ENCODE measurements at places on chromosomes 1 and 21.
A peak's percentile ranks its signal among the peaks of the same experiment; 100 is the strongest.

GRCh38 chr21:14630556-14631069 lies 84.5 kb upstream of the SAMSN1 start:
- DNase-seq, result no peak

- DNase-seq, result no peak
These were observed 519 bp downstream of the RERE start for GRCh38 chr1:8816831-8817411.

DNA sequence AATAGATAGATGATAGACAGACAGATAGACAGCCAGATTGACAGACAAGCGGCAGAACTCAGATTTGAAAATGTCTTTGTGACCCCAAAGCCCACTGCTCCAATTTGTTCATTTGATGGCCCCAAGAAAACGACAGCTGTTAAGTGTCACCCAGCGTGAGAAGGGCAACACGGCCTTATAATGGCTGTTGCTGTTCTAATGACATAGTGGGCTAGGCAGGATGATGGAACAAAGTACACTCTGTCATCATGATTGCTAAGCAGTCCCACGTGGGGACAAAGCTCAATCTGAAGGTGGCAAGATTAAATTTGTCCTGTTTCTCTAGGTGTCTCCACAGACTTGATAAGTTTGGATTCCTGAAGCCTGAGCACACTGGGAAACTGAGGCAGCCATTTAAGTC lies 112.9 kb downstream of the DAB1 start:
- DNase-seq, result no peak

DNA sequence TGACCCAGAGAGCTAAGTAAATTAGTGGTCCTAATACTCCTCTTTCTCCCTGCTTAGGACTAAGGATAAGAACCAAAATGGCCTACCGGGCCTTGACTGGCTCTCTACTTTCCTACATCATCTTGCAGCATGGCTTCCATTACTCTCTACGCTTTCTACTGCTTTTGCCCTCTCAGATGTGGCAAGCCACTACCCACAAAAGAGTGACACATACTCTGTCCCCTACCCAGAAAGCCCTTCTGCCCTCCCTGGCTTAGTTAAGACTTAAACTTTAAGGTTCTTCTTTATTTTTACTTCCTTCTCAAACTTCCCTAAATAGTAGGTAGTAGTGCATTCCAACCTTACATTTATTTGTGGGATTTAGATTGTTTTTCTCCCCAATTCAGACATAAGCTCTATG lies 228.1 kb downstream of the TPR start:
- DNase-seq, result no peak

DNA sequence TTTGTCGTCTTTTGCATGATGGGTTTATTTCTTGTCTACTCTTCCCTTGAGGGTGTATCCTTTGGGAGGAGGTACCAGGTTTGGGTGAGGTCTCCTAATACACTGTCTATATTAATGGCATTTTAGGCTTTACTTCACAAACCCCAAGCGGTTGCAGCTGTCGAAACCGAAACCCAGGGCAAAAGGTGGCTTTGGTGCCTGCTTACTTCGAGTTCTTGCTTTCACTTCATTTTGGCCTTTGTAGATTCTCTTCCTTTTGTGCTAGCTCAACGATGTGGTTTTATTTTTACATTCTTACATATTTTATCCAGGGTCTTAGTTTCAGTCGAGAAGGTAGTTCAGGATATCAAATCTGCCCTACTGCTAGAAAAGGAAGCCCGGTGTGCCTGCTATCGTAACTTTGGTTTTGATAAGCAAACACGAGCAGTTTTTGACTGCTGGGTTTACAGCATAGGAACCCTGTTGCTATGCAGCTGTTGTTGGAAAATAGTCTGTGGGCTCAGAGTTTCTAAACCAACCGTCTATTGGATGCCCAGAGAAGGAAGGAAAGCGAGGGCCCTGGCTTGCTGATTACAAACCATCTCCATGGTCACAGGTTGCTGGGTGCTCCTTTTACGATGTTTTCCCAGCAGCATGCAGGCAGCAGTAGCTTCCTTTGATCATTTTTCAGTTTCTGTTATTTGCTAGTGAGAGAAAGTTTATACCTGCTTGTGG lies 9.8 kb upstream of the TSPAN2 start:
- DNase-seq, result peak; percentile 53

DNA sequence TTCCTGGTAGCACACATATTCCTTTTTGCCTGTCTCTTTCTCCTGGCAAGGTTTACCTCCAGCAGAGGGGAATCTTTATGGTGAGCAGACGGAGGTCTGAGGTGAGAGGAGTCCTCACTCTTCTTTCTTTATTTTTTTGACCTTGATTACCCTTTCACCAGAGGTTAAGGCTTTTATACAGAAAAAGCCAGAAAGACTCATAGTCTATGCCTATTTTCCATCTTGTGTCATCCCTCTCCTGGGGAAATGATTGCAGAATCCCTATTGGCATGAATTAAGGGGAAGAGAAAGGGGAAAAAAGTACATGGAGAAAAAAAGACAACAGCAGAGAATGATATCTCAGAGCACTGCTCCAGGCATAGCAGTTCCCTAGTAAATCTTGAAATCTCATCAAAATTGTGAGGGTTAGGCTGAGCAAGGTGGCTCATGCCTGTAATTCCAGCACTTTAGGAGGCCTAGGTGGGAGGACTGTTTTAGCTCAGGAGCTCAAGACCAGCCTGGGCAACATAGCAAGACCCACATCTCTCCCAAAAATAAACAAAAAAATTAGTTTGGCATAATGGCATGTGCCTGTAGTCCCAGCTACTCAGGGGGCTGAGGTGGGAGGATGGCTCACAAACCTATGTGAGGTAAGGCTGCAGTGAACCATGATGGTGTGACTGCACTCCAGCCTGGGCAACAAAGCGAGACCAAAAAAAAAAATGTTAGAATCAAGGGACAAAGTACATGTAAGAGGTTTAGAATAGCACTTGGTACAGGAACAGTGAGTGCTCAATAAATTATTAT lies 1.2 kb upstream of the XPR1 start:
- DNase-seq, result no peak

DNA sequence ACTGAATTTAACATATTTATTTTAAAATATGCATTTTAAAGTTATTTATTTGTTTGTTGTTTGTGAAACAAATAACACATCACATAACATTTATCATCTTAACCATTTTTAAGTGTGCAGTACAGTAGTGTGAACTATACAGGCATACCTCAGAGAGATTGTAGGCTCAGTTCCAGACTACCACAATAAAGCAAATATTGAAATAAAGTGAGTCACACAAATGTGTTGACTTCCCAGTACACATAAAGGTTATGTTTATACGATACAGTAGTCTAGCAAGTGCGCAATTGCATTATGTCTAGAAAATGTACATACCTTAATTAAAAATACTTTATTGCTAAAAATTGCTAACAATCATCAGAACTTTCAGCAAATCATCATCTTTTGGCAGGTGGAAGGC lies 739.4 kb upstream of the ADGRL4 start:
- DNase-seq, result no peak

- DNase-seq, result peak; percentile 66
These were observed at the start of gene RNF220 for GRCh38 chr1:44405031-44405797. Gene RNF220 (plus strand): TSS chr1:44405255.

GRCh38 chr1:82948386-82948785 lies 1050.5 kb downstream of the TTLL7 start:
- DNase-seq, result no peak

DNA sequence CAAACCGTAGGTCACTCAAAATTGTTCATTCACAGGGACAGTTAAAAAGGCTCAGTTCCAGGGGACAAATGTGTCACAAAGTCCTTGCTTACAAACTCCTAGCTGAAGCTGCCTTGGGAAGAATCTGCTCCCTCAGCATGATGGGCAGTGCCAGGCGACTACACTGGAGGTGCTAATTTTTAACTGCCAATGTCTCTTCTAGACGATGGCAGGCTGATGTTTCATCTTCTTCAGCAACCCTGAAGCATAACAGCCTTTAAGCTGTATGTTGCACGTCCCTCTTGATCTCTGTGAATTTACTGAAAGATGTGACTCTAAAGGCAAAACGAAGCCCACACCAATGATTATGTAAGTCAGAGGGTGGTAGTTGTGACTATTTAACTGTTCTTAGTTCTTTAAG lies 11.3 kb downstream of the COA7 start:
- DNase-seq, result no peak

GRCh38 chr1:209704584-209704983 lies at the start of gene HSD11B1:
Gene HSD11B1 (plus strand): TSS chr1:209704846. CDS start chr1:209704943, 97 bp downstream.
- no peak for DNase-seq

- peak; percentile 28 for DNase-seq
These were observed 112.2 kb downstream of the RYR2 start for GRCh38 chr1:237154157-237154556.

DNA sequence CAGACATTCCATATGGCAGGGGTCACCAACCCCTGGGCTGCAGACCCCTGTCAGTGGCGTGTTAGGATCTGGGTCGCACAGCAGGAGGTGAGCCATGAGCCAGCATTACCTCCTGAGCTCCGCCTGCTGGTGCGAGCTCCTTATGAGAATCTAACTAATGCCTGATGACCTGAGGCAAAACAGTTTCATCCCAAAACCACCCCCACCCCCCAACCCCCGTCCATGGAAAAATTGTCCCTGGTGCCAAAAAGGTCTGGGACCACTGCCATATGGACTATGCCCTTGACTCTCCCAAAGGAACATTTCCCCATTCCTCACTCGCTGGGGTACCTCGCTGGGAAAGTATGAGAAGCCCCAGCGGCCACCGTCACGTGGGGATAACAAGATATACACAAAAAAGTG lies 6.4 kb upstream of the CPT2 start:
- DNase-seq, result no peak

- DNase-seq, result no peak
These were observed 27.7 kb downstream of the TMCO4 start for GRCh38 chr1:19772053-19772452.

- DNase-seq, result no peak
These were observed 14.0 kb downstream of the INKA2 start for GRCh38 chr1:111725192-111725591.

All from foreskin keratinocyte (primary cell).